ENCODE measurements at places on chromosomes 1 and 21.

DNA sequence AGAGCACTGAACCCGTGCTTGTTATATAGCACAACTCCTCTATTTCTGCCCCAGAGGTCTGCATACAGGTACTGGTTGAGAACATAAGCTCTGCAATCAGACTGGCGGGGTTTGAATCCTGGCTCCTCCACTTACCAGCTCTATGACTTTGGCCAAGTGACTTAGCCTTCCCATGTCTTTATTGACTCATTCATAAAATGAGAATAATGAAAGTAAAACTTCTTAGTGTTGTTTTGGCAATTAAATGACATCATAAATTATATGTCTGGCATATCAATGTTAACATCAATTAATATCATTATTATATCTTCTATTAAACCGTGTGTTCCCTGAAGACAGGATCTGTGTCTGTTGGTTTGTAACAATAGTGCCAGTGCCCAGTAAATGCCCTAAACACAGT, 4.3 kb downstream of the INKA2 start:
- DNase-seq, result no peak

DNA sequence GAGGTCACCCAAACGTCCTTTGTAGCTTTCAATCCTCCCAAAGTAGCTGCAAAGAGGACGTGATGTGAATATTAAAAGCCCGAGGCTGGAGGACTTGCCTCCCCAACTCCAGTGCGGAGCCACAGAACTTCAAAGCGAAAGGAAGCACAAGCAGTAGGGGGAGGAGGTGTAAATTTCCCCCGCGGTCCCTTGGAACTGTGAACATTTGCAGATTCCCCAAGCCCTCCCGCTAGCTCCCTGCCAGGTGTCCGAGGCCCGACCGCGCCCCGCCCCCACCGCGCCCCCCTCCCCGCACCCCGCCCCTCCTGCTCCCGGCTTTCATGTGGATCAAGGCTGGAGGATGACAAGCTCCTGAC, 41.5 kb upstream of the HAO2 start:
- peak; percentile 60 for DNase-seq

DNA sequence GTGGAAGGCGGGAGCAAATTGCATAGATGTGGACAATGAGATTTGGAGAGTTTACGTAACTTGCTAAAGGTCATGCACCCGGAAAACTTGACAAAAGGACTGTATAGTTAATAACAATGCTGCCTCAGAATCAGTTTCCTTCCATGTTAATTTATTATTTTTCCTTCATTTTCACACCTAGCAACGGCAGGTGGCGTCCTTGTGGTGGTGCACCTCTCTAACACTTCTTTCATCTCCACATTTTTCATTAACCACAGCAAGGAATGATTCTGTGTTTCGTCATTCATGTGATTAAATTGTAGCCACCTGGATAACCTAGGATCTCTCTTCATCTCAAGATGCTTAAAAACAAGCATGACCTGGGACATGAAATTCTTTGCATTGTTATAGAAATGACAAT, 2133.0 kb downstream of the NCAM2 start:
- DNase-seq, result no peak

DNA sequence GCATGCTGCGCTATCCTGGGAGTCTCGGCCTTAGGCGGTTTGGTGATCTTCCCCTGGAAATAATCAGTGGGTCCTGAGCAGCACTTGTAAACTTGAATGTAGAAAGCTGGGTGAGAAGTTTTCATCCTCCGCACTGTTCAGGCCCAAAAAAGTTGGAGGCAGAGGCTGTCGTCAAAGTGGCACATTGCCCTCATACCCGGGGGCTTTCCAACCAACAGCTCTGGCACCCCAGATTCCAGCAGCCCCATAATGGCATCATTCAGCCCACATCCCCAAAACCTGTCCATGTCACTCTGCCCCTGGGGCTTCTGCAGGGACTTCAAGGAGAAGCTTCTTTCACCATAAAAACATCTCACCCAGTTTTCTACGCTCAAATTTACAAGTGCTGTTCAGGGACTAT, 59.3 kb downstream of the TOR1AIP2 start:
- no peak for DNase-seq

- no peak for DNase-seq
Measured at GRCh38 chr1:71660411-71660810, 579.6 kb upstream of the ZRANB2 start.
